CD8-positive, alpha-beta memory T cell (primary cell): ENCODE measurements at places on chromosomes 16 and 17.

GRCh38 chr17:36741019-36741902, 139.9 kb downstream of the MRM1 start:
- no peak for DNase-seq

GRCh38 chr16:70777496-70777895, 23.5 kb downstream of the VAC14 start:
- no peak for DNase-seq

GRCh38 chr17:58568044-58568799, 53.8 kb upstream of the MTMR4 start:
- no peak for DNase-seq

- DNase-seq = no peak
Measured at GRCh38 chr17:50864747-50865059, 1.5 kb downstream of the TOB1 start.

DNA sequence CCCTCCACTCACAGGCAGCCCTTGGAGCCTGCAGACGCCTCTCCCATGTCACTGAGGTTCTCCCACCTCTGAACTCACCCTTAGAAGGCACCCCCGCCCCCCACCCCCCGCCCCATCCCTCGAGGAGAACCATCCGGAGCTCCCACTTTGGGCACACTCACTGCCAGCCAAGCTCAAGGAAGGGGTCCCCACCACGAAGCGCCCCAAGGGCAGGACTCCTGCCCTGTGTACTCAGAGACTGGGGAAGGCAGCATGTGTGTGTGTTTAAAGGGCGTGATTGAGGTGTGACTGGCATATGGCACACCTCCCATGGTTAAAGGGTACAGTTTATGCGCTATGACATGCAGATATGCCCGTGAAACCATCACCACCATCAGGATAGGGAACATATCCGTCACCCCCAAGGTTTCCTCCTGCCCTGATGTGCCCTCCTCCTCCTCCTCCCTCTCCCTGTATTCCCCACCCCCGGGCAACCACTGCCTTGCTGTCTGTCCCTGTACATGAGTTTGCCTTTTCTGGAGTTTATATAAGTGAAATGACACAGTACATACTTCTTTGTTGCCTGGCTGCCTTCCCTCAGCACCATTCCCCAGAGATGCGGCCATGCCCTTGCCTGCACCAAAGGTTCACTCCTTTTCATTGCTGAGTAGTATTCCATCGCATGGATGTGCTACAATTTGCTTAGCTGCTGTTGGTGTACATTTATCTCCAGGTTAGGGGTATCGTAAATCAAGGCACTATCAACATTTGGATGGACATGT, 14.0 kb upstream of the RBFOX3 start:
- DNase-seq = peak; percentile 27

- DNase-seq = no peak
Measured at GRCh38 chr16:82736224-82736623, 109.5 kb downstream of the CDH13 start.

DNA sequence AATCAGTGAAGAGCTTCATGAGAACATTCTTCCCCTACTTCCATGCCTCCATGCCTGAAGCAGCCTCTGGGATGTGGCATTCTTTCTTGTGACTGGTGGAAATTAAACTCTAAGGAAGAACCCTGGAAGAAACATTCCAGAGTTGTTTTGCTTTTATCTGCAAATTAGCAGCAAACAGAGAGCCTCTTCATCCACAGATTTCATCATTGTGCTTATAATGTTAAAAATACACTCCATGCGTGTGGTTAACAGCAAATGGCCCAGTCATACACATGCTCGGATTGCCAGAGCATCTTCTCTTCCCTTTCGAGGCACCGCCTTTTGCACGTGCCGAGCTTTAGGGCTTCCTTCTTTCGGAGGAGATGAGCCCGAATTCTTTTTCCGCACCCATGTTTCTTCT, 411.3 kb downstream of the SNX29 start:
- no peak for DNase-seq

GRCh38 chr17:48047113-48047740, 932 bp upstream of the NFE2L1 start:
- DNase-seq = no peak

- DNase-seq = no peak
Measured at GRCh38 chr17:17551361-17551760, 40.1 kb downstream of the PEMT start.

DNA sequence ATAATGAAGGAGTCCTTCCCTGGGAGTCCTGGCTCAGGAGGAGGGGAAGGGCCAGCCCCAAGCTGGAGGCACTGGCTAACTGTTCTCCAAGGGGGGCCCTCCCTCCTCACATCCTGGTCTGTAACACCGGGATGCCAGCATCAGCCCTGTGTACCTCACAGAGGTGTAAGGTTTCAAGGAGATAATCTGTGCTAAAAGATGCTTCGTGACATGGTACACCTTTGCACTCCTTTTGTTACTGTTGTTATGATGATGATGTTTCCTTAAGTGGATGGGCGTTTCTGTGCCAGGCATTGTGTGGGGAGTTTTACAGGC, 236.7 kb upstream of the TNRC6C start:
- DNase-seq = no peak

GRCh38 chr16:58062821-58063220, 37.3 kb downstream of the MMP15 start:
- DNase-seq = no peak

DNA sequence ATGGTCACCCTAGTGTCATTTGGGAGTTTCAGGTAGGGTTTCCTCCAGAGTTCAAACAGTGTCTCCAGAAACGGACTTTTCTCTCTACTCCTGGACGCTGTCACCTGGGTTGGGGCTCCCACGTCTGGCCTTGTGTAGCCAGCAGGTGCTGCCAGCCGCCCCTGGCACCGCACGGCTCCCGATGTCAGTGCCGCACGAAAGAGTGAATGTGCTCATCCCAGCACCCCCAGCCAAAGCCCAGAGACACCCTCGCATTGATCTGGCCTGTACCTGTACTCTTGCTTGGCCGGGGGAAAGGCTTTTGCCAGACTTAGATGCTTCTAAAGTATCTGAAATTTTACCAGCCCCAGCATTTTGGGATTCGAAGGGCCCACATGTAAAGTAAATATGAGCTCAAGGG, 351.9 kb downstream of the C16orf95 start:
- DNase-seq = no peak

- no peak for DNase-seq
Measured at GRCh38 chr17:58615768-58616659, 75.8 kb downstream of the TEX14 start.

DNA sequence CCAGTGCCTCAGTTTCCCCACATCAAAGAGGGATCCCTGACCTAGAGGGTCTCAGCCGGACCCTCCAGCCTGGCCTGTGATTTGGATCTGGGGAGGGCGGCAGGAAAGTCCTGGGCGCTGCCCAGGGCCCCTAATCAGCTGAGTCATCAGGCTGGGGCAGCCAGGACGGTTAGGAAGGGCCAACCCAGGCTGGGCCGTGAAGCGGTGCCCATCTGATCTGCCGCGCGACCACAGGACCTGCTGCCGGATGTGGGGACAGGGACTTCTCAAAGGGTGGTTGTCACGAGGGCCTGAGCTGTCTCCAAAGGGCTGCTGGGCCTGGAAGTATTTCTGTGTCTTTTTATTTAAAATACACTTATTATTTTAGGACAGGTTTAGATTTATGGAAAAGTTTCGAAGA, 4.4 kb downstream of the TPSAB1 start:
- DNase-seq = no peak

GRCh38 chr17:51430591-51430990, 170.2 kb downstream of the UTP18 start:
- DNase-seq = no peak

DNA sequence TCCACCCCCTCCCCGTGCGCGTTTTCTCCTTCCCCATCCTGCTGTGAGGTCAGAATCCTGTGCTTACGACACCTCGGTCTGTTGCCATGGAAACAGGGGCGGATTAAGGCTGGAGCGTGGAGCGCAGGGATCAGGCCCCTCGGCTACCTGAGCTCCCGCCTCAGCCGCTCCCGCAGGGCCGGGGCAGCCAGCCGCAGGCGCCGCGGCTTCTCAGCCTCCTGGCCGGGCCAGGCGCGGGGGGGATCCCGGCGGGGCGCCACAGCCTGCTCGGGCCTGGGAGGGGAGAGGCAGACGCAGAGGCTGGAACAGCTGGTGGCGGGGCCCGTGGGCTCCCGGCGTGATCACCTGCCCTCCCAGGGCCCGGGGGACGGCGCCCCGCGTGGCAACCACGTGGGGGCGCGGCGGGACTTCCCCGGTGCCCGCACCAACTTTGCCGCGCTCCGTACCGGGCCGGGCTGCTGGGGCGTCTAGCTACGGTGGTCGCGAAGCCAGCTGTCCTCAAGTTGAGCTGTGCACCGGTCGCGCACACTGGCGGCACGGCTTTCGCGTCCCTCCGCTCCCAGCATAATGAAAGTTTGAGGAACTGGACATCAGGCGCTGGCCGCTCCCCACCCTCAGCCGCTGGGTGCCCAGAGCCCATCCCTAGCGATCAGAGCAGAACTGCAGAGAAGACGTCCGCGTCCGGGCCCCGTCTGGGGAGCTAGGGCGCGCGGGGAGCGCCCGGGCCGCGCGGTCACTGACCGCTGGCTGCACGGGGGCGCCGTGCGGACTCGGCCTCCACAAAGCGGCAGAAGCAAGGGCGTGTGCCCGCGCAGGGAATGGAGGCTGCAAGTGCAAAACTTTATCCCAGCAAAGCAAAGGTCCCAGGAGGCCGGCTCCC, 1.2 kb downstream of the RTN4RL1 start:
- DNase-seq = peak; percentile 19

- DNase-seq = no peak
Measured at GRCh38 chr16:50664270-50664669, 16.8 kb downstream of the SNX20 start.

DNA sequence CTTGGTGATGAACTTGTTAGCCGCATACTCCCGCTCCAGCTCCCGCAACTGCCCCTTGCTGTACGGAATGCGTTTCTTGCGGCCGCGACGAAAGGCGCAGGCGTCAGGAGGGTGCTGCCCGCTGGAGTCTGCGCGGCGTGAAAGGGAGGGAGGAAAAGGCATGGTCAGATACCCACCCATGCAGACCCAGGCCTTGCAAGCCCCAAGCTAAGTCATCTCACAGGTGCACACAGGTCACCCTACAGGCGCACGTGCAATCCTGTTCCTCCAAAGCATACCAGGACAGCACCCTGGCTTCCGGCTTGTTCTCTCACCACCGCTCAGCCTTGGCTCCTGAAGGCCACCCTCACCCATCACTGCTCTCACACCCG, 1.6 kb downstream of the HOXB13 start:
- DNase-seq = no peak

GRCh38 chr16:69904495-69905170, 46.5 kb upstream of the CLEC18A start:
- DNase-seq = no peak

DNA sequence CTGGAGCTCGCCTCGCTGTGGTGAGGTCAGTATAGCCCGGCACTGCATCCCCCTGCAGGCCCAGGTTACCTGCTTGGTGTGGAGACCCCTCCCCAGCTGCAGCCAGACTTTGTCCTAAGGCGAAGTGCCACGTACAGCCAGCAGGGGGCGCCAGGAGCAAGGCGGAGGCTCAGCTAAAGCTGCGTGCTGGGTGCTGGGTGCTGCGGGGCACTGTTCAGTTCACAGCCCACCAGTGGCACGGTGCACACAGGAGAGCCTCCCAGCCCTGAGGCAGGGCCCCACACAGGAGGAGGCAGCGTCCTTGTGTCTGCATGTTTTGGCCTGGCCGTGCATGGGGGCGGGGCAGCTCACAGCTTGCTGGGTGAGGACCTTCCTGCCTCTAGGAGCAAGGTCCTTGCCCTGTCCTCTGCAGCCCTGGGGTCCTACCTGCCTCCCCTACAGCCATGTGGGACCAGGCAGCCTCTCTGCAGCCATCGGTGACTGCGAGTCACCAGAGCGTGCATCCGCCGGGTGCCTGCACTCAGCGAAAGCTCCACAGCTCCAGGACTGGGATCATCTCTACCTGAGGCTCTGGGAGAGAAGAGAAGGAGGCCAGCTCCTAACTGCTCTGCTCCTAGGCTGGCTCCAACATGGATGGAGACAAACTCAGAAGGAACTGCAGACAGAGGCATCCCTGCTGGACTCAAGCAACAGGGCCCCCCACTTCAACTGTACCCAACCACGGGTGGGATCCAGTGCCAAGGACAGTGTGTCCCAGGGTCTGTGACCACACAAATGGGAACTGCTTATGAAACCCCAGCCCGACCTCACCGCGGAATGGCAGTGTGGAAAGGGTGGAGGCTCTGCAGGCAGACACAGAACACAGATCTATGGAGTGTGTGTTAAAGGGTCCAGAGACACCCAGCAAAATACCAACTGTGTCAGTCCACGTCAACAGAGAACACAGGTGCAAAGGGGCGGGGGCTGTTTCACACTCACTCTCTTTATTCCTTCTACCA, 19.0 kb downstream of the SLC7A5 start:
- DNase-seq = peak; percentile 70

GRCh38 chr17:80272366-80272765, 11.7 kb downstream of the RNF213 start:
- DNase-seq = no peak

DNA sequence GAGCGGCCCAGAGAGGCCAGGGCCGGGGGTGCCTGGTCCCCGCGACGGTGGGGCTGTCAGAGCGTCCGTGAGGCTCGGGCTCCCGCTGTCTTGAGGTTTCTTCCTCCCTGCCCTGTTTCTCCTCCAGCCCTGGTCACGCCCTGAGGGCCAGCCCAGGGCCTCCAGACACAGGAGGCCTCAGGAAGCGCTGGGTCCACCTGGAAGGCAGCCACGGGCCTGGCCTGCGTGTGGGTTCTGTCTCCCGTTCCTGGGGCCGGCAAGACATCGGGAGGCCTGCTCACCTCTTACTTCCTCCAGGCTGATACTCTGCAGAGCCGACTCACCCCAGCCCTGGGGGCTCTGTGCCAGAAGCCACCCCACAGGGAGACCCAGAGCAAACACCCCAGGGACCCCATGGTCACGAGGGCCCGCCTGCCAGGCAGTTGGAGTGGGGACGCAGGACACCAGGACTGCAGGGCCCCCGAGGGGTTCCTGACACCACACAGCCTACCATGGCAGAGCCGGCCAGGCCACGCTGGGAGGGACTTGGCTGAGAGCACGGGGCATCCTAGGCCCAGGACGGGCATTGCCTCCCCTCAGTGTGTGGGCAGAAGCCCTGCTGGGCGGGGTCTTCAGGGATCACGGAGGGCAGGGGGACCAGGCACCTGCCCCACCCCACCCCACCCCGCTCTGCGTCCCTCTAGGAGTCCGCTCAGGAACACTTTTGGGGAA, 18.9 kb upstream of the CACNA1H start:
- DNase-seq = no peak

DNA sequence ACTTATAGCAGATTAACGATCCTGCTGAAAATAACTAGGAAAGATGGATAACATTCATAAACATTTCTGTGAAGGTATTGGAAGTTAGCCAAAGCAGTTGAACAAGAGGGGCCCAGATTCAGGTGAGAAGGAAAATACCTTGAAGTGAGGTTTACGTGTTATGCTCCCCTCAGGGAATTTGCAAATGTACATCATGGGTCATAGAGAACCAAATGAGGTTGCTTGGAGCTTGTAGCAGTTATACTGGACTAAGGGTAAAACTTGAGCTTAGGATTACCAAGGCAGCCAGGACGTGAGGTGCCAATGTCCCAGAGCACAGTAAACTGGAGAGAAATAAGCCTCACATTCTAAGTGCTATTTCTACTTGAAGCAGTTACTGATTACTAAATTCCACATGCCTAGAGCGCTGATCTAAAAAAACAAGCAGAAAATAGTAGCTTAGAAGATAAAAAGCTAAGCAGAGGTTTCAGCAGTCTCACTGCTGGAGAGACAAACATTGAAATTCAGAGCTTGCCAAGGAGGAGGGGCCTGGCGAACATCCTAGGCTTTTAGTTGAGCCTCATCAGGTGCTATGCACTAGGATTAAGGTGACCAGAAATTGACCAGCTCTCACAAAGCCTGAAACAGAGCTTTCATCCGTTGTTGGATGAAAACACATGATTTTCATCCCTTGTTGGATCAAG, 136.7 kb upstream of the FAM20A start:
- no peak for DNase-seq
